ENCODE measurements at places on chromosomes 2 and 18.

- no peak for DNase-seq
- no peaks in the 10 kb centered on the region for H3K36me3 ChIP-seq
- H3K27ac ChIP-seq = no peak overlapping the region
- no peaks in the 10 kb centered on the region for H3K27me3 ChIP-seq
Measured at GRCh38 chr2:135931776-135932443, 53.5 kb downstream of the DARS1 start.

GRCh38 chr18:28459587-28459986 is 282.7 kb upstream of the CDH2 start:
- no peak for DNase-seq
- H3K4me3 ChIP-seq = no peak overlapping the region
- H3K27ac ChIP-seq = no peak overlapping the region
- H3K27me3 ChIP-seq = no peaks in the 10 kb centered on the region

GRCh38 chr2:176137252-176137580 is 7.7 kb downstream of the HOXD8 start:
- no peak overlapping the region for H3K4me3 ChIP-seq
- H3K27me3 ChIP-seq = peaks cover 73% of the 10 kb centered on the region
- no peak for DNase-seq
- H3K27ac ChIP-seq = no peak overlapping the region

- H3K36me3 ChIP-seq = no peaks in the 10 kb centered on the region
- H3K27ac ChIP-seq = no peak overlapping the region
- no peak for DNase-seq
- no peak overlapping the region for H3K4me3 ChIP-seq
- no peaks in the 10 kb centered on the region for H3K4me1 ChIP-seq
- H3K27me3 ChIP-seq = no peaks in the 10 kb centered on the region
Measured at GRCh38 chr2:186365406-186365805, 120.7 kb upstream of the ZC3H15 start.

- H3K4me3 ChIP-seq = no peak overlapping the region
- no peak for DNase-seq
- H3K36me3 ChIP-seq = no peaks in the 10 kb centered on the region
- no peaks in the 10 kb centered on the region for H3K4me1 ChIP-seq
- no peak overlapping the region for H3K27ac ChIP-seq
- H3K27me3 ChIP-seq = no peaks in the 10 kb centered on the region
Measured at GRCh38 chr2:149645391-149645790, 57.8 kb upstream of the MMADHC start.

DNA sequence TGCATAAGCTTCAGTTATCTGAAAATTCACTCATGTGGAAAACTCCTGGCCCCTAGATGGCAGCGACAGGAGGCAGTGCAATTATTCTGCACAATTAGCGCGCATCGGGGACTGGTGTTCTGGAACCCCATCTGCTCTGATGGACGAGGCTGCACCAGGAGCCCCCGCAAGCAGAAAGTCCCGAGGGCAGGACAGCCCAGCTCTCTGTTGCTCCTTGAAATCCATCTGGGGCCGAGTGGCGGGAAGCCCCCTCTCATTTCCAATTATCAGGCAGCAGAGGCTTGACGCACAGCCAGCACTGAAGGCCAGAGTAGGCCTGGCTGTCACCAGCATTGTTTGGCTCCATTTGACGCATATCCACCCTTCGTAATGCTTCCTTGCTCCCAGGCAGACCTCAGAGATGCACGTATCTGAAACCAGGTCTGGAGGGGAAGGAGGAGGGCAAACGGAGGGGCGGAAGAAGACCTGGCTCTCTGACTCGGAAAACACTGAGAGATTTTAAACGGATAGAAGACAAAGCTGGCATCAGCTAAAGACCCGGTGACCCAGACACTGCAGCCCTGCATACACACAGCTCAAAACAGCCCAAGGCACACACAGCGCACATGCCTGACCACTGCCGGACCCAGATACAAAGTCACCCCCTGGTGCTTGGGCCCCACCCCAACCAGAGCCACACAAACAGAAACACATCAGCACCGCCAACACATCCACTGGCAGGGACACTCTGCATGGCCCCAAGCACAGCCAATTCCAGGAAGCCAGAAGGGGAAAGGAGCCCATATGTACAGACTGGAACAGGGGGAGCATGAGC is 69.8 kb downstream of the TNS1 start:
- H3K27ac ChIP-seq = peak overlapping the region; percentile 54
- no peaks in the 10 kb centered on the region for H3K27me3 ChIP-seq
- no peak overlapping the region for H3K4me3 ChIP-seq
- peak; percentile 33 for DNase-seq
- peaks cover 37% of the 10 kb centered on the region for H3K4me1 ChIP-seq

DNA sequence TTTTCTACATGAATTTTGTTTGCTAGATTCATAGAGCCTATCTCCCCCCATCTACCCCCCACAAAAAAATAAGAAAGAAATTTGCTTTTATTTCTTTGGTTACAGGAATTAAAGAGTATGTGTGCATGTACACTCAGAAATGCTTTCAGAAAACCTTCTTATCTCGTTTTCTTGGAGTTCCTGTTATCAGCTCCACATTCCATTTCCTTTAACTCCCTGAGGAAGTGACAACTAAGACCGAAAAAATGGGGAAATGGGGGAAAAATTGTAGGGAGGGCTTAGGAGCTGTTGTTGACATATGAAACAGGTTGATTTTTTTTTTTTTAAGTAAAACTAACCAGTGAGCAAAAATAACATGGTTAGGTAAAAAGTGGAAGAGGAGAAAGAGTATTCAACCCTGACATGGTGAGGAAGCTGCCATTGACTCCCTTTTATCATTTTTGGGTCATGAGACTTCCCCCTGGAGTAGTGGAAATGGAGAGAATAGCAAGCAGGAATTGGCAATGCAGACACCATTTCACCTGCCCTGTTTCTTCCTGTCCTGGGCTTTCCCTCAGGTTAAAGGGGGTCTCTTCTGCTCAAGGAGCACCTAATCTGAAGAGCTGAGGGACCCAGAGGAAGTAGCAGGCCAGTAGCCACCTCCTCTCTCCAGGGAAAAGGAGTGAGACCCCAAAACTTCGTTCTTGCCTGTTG is 93.5 kb downstream of the OSBPL6 start:
- H3K4me1 ChIP-seq = no peaks in the 10 kb centered on the region
- no peaks in the 10 kb centered on the region for H3K36me3 ChIP-seq
- H3K27ac ChIP-seq = no peak overlapping the region
- no peak for DNase-seq
- no peak overlapping the region for H3K4me3 ChIP-seq

- H3K36me3 ChIP-seq = no peaks in the 10 kb centered on the region
- H3K4me3 ChIP-seq = no peak overlapping the region
- H3K27me3 ChIP-seq = no peaks in the 10 kb centered on the region
- H3K27ac ChIP-seq = no peak overlapping the region
- peak; percentile 17 for DNase-seq
Measured at GRCh38 chr2:134401081-134401497, 147.2 kb downstream of the MGAT5 start.

DNA sequence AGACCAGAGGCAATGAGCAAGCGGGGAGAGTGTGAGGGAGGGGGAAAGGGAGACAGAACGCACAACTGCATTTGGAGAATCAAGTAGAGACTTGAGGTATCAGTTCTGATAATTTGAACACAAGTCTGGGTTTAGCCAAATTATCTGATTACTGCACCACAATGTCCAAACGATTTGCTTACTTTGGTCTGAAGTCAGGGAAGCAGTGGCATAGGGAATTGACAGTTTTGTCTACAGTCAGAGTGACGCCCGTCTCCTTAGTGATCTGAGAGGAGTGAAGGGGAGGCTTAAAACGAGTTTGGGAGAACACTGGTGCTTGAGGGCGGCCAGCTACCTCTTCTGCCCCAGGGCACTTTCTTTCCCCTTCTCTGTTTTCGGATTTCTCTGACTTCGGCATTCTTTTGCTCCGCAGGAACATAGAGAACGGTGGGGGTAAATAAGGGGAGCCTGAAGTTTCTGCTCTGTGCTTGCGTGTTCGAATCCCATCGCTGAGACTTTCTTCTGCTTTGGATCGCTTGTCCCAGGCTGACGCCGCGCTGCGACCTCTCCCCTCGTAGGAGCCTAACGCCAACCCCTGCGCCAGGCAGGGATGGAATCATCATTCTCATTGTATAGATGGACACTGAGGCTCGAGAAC is 2.9 kb upstream of the DLX2 start:
- peaks cover 10% of the 10 kb centered on the region for H3K4me1 ChIP-seq
- DNase-seq = no peak
- H3K4me3 ChIP-seq = no peak overlapping the region
- no peak overlapping the region for H3K27ac ChIP-seq
- H3K27me3 ChIP-seq = peaks cover 59% of the 10 kb centered on the region

- DNase-seq = no peak
- H3K36me3 ChIP-seq = no peaks in the 10 kb centered on the region
- no peak overlapping the region for H3K27ac ChIP-seq
Measured at GRCh38 chr2:222572751-222573174, 83.1 kb downstream of the FARSB start.

GRCh38 chr18:70653671-70654070 is 364.8 kb downstream of the SOCS6 start:
- H3K27ac ChIP-seq = no peak overlapping the region
- no peak overlapping the region for H3K4me3 ChIP-seq
- H3K4me1 ChIP-seq = no peaks in the 10 kb centered on the region
- H3K27me3 ChIP-seq = no peaks in the 10 kb centered on the region
- no peaks in the 10 kb centered on the region for H3K36me3 ChIP-seq

GRCh38 chr2:224793946-224794345 is 77.8 kb upstream of the CCDC195 start:
- H3K36me3 ChIP-seq = no peaks in the 10 kb centered on the region
- H3K4me3 ChIP-seq = no peak overlapping the region
- no peak for DNase-seq
- H3K4me1 ChIP-seq = no peaks in the 10 kb centered on the region
